ENCODE measurements at places on chromosomes 7 and 10.

DNA sequence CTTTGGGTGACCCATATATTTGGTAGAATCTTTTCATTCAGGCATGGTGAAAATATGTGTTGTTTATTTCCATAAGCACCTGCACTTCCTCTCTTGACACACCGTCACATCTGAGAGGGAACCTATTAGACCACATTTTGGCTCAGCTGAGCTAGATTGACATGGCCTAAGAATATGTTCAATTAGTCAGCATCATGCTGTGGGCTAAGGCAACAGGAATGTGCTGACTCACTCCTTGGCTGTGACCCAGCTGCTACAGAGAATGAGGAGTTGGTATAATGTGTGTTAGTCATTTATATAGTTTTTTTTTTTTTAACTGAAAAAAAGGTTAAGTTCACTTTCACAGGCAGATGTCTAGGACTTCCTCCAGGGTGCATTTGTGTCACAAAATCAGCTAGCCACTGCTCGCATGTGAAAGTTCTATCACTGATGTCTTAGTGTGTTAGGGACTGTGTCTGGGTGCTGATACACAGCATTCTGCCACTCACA, 180.6 kb downstream of the SEMA3E start:
- DNase-seq, result no peak

- DNase-seq, result no peak
These were observed 232.6 kb downstream of the GALNT17 start for GRCh38 chr7:71364551-71364950.

DNA sequence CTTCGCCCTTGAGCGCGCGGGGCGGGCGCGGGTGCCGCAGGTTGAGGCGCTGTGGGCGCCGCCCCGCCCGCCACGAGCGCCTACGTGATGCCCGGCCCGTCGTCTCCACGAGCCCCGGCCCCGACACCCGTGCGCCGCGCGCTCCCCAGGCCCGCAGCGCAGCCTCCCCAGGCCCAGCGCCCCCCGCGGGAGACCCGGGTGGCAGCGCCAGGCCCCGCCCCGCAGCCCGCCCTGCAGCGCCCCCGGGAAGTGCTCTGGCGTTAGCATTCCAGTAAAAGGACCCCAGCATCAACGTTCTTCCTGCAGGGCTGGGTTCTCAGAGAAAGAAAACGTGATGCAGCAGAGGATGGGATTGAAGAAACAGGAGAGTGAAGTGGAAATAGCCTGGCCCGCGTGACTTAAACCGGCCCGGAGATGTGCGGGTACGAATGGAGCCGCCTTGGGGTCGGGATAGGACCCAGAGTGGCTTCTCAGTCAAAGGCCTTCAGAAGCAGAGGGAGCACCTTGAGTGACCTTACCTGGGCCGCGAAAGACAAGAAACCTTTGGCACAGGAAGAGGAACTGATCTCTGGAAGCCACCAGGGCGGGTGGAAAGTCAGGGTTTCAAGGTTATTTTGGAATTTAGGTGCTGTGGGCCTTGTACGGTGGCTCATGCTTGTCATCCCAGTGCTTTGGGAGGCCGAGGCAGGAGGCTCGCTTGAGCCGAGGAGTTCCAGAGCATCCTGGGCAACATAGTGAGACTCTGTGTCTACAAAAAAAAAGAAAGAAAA, 1.8 kb downstream of the PFKP start:
- DNase-seq, result no peak

DNA sequence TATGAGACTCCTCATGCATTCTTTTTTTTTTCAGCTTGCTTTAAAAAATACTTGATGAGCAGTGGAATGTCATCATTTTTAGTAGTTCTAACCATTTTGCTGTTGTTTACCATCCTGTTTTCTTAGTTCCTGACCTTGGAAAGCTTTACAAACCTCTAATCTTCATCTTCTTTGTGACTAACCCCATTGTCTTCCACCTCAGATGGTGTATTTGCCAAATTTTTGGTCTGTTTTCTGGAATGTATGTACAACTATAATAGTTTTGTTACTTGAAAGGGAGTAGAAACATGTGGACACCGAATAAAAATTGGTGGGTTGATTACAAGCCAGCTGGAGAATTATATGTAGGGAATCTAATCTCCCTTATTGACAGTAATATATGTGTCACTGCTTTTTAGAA, 172.7 kb downstream of the SND1 start:
- DNase-seq, result no peak

- DNase-seq, result no peak
These were observed 102.0 kb upstream of the FOXP2 start for GRCh38 chr7:114312649-114313048.

- DNase-seq, result no peak
These were observed 32.7 kb downstream of the CALML5 start for GRCh38 chr10:5466451-5467206.

- no peak for DNase-seq
These were observed 37.5 kb downstream of the MEST start for GRCh38 chr7:130529417-130529816.

DNA sequence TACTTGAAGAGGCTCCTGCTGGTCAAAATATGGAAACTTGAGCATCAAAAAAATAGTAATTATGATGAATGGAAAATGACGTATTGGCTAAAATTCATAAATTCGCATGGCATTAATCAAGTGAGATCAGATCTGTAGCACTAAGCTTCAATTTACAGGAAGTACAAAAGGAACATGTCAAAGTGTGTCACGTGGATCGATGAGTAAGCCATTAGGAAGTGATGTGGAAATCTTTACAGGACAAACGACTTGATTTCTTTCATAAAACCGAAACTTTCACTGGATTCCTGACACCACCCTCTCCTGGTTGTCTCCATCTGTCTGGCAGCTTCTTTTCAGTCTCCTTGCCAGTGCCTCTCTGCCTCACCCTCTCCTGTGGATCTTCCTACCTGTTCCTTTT, 25.8 kb downstream of the AKR1C8 start:
- DNase-seq, result no peak

GRCh38 chr7:84529480-84530205, 335.1 kb upstream of the SEMA3A start:
- DNase-seq, result no peak

All from stimulated activated naive B cell treated with anti-CD40 and anti-IgM and Interleukin-4, amounts not matched to agents 10 μg/mL and 1 μg/mL and 100 μg/mL, for 72 hours (primary cell).